T-helper 1 cell (primary cell): ENCODE measurements at places on chromosomes 4 and X.

- no peak for DNase-seq
These were observed 55.3 kb downstream of the TMEM131L start for GRCh38 chr4:153521478-153521877.

- no peak for DNase-seq
These were observed 15.0 kb upstream of the STK32B start for GRCh38 chr4:5036239-5036638.

DNA sequence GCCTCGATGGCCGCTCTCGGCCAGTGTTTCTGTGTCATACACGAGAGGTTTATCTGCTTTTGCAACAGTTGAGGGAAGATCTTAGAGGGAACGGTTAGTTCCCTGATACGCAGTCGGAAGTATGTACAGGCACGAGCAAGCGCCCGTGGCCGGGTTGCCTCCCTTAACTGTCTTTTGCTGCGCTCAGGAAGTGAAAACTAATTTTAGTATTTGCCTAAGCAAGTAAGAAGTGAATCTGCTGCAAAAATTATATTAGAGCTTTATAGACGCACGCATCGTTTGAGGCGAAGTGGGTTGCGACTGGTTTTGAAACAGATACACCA is 695 bp downstream of the MTM1 start:
- no peak for DNase-seq

GRCh38 chr4:54942721-54943120 is 182.7 kb downstream of the KDR start:
- DNase-seq: no peak

- no peak for DNase-seq
These were observed 930.7 kb downstream of the CCSER1 start for GRCh38 chr4:91057871-91058270.

GRCh38 chr4:158824425-158825274 is 55.8 kb downstream of the FNIP2 start:
- DNase-seq: no peak

GRCh38 chr4:71520850-71521249 is 182.0 kb downstream of the SLC4A4 start:
- no peak for DNase-seq

- DNase-seq: no peak
These were observed 50.3 kb downstream of the EFNB1 start for GRCh38 chrX:68878977-68879645.

GRCh38 chr4:20391198-20391597 is 139.5 kb downstream of the SLIT2 start:
- no peak for DNase-seq
